ENCODE measurements at places on chromosomes 12 and 14.

DNA sequence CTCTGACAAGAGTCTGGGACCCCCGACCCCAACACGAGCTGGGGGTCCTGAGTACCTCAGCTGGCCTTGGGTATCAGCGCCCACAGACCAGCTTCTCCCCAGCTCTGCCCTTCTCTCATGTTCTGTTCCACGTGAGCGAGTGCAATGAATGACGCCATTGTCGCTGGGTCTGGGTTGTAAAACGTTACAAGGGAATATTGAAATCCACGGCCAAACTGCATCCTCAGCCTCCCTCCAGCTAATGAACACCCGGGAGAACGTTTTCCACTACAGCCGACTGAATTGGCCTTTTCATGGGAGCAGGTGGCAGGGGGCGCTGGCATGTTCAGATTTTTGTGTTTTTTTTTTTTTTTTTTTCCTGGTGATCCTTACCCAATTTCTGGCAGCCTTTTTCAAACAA lies 34.7 kb downstream of the TBX5 start:
- no peak for DNase-seq

DNA sequence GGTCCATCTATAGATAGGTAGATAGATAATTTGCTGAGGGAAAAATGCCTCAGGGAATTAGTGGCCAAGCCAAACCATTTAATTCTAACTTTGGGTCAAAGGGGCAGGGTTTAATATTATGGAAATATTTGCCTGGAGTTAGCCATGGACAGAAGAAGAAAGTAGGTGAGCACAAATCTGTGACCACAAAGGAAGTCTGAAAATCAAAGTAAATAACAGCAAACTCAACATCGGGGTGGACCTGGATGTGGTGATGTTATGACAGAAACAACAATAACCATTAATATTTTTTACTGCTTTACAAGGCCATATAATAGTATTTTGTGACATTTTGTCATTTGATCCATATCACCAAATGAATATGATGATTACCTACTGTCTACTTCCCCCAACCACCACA lies 578.0 kb upstream of the MGAT4C start:
- DNase-seq: no peak

GRCh38 chr12:52573306-52573705 lies 337 bp downstream of the KRT74 start:
- peak; percentile 63 for DNase-seq

DNA sequence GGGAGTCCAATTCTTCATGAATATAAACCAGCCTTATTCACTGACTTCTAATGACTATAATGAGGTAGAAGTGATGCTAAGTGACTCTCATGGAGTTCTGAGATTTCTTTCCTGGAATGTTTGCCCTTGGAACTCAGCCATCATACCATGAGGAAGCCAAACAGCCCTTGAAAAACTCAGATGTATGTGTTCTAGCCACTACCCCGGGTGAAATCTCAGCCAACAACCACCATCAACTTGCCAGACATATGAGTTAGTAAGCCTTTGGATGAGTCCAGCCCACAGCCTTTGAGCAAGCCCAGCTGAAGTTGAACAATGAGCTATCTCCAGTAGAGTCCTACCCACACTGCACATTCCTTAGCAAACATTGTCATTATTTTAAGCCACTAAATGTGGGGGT lies 149.5 kb downstream of the SLC6A15 start:
- DNase-seq: no peak

DNA sequence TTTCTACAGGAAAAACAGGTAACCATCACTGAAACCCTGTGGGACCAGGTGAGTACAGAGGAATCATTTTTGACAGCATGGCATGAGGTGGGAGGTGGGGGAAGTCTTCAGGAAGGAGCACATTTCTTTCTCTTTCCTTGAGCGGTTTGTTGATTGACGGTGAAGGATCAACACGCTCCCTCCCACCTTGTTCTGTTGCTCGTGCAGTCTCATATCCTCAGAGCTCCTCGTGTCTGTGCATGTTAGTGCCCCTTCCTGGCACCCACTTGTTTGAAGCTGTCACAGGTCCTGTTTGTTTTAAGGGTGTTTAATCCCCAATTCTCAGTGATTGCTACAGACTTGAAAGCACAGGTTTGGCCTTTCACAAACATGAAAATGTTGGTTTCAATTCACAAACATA lies 4.4 kb downstream of the C12orf54 start:
- DNase-seq: no peak

DNA sequence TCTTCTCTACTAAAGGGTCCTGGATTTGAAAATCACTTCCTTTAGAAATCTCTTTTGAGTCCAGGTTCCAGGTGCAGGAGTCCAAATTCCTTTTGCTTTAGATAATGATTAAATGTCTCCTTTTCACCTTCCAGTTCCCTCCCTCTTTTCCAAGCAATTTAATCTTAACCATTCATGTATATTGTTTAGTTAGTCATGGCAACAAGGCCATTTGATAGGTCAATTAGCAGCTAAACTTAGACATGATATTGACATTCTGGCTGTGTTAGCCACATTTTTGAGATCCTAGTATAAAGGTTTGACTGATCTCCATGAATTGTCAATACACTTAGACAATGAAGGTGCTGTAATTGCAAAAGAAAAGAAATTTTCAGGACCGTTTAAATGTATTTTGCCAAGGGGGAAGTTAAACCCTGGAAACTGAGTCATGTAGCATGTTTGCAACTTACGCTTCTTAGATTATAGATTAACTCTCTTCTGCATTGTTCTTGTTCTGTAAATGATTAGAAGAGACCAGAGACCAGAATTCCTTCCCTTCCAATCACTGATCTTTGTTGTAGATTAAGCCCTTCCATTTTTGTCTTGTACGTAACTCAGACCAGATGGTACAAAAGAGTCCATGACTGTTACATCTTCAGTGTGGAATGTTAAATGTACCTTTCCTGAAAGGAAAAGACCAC lies 12.4 kb upstream of the C12orf75 start:
- no peak for DNase-seq

DNA sequence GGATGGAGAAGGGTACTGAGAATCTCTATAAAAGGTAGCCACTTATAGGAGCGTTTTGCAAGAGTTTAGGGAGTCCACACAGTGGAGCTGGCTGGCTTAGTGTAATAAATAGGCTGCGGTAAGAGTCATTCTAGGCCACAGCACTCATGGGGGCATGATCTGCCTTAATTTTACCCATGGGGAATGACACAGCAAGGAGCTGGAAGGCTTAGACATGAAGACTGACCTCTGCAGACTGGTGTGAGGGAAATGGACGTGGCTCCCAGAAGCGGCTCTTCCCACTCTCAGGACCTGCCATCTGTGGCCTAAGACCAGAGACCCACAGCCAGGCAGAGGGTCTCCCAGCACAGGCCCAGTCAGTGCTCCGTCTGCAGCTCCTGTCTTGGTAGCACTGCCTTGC lies 173.3 kb downstream of the PPM1H start:
- no peak for DNase-seq

- DNase-seq: no peak
Measured at GRCh38 chr12:84186433-84186832, 726.2 kb downstream of the SLC6A15 start.

DNA sequence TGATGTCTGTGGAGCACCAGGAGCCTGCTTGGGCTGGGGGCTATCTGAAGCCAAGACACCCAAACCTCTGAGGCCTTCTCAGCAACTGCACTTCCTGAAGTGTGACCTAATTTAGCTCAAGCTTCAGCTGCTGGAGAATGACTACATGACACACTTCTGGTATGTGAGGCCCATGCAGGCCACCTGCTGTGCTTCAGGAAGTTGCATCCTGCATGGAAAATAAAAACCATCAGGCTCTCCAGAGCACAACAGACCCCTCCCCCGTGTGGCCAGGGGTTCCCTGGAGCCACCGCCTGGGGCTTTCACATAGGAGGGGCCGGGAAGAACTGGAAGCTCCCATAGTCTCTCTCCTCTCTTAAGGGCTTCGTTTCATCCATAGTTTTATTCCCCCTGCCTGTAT lies 217.7 kb downstream of the SLC15A4 start:
- DNase-seq: no peak

DNA sequence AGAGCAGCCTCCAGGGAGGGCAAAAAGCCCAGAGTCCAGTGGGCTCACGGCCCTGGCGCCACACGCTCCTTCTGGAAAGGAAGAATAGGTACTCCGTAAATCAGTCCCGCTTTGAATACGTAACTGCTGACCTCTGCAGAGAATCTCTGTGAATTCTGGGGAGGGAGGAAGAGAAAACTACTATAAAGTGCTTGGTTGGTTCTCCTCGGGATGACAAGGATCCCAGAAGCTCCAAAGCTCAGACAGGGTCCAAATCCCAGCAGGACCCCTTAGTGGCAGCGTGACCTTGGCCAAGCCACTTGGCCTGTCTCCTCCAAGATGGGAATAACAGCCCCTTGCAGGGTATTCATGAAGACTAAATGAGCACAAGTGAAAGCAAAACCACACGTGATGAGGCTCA lies 31.7 kb downstream of the ANO2 start:
- no peak for DNase-seq

- DNase-seq: no peak
Measured at GRCh38 chr14:59969319-59969718, 49.4 kb downstream of the LRRC9 start.

DNA sequence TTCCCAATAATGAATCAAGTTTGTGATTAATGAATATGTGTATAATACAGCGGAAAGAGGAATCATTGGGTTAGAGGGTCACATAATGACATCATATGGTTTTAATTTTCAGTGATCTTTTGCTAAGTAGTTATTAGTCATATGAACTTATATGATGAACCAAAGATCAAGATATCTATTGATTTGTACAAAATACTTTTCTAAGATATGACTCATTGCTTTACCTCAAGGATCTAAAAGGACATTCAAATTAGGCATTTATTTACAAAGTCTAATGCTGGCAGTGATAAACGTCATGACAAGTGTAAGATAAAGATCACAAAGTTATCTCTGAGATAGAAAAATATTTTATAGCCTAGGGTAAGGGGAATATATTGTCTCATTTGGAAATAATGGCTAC lies 417.8 kb downstream of the RPL10L start:
- DNase-seq: no peak

DNA sequence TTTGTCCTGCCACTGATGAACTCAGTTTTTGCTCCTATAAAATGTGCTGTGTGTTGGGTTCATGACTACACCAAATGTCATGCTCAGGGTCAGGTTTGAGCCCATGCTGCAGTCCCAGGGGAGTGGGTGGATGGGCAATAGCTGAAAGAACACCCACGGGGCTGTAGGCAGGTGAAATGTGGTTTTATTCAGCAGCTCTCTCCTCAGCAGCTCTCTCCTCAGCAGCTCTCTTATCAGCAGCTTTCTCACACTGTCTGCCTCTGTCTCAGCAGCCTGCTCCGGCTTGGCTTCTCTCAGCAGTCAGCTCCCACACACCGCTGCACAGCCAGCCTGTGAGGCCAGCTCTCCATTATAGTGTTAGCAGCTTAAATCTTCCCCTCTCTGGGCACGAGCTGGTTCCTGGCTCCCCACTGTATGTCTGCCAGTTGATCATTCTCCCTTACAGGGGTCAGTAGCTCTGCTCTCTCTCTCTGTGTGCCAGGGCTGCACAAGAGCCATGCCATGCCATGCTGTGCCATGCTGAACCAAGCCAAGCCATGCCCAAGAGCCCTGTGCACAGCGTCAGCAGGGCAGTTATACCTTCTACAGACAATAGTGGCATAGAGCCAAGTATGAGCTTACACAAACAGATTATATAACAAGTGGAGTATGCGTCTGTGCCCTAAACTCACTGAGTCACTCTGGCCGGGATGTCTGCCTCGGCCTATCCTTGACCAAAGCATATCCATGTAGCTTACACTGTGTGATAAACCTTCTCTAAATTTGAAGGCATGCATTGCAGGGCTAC lies 303.3 kb upstream of the TMPO start:
- no peak for DNase-seq

DNA sequence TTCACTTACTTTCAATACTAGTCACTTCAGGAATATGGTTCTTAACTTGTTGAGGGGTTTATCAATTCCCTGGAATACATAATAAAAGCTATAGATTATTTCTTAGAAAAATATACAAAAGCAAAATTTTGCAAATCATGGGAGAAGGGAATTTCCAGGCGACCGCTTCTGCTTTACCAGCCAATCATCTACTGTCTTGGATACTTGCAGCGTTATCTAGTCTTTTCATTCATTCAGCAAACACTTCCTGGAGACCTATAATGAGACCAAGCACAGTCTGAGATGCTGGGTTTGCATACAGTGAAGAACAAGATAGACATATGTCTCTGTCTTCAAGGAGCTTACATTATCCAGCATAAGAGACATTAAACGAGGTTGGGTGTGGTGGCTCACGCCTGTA lies 1.5 kb upstream of the MRPL42 start:
- DNase-seq: no peak

DNA sequence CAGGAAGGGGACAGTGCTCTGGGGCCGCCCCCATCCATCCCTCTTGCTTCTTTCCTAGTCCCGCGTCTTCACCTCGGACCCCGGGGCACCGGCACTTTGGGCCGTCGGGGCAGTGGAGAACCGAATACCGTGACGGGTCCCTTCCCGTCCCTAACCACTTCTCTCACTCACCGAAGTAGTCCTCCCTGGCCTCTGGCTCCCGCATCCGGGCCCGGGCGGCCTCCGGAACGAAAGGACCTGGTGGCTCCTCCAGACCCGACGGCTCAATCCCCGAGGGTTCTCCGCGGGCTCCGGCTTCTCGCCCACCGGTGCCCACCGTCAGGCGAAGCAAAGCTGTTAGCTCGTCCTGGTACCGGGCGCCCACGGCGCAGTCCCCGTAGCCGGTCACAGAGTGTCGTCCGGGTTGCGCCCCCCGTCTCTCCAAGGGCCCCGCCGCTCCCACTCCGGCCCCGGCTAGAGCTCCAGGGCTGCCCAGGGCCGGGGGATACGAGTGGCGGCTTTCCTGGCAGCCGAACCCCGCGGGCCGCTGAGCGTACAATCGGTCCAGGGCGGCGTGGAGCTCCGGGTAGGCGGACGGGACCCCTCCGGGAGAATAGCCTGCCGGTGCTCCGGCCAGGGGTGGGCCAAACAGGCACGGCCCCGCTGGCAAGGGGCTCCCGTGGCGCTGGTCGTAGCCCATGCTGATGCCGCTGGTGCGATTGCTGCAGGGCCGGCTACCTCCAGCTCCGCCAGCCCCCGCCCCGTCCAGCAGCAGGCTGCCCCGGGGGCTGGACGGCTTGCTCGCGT lies 1.1 kb downstream of the AJUBA start:
- no peak for DNase-seq

DNA sequence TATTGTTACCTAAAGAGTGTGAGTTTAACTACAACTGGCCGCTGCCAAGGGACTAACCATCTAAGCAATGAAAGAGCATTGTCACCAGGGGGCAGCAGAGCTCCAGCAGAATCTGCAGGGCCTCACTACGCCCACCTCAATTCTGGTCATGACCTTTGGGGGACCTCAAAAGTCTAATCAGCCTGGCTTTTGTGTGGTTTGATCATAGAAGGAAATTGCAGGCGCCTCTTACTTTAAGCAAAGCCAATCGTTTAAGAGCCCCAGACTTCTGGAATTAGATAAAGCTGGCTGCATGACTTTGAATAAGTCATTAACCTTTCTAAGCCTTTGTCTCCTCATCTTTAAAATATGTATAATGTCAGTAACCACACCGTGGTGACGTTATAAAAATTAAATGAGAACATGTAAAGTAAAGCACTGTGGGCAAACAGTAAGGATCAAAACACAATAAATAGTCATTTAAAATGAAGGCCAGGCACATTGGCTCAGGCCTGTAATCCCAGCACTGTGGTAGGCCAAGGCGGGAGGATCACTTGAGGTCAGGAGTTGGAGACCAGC lies 58.6 kb downstream of the TBX3 start:
- DNase-seq: no peak

- no peak for DNase-seq
Measured at GRCh38 chr12:70267550-70267949, 24.3 kb downstream of the CNOT2 start.

GRCh38 chr12:24780697-24781368 lies 168.1 kb downstream of the BCAT1 start:
- DNase-seq: no peak
